ENCODE measurements at places on chromosomes 12 and 14. TPM values are rescaled to one million over a fixed set of nuclear protein-coding genes. Genes with fewer than 3 reads are reported as not detected.

GRCh38 chr12:103757248-103757647 is 83.8 kb downstream of the NT5DC3 start:
- DNase-seq = no peak

- no peak for DNase-seq
Measured at GRCh38 chr14:63517354-63517753, 25.8 kb downstream of the PPP2R5E start.

- DNase-seq = no peak
Measured at GRCh38 chr12:75190846-75191245, 18.8 kb downstream of the KCNC2 start.

TPPP2 gene
- total RNA-seq = 0.58 TPM

TAS2R9 gene
- total RNA-seq = 0.11 TPM

DNA sequence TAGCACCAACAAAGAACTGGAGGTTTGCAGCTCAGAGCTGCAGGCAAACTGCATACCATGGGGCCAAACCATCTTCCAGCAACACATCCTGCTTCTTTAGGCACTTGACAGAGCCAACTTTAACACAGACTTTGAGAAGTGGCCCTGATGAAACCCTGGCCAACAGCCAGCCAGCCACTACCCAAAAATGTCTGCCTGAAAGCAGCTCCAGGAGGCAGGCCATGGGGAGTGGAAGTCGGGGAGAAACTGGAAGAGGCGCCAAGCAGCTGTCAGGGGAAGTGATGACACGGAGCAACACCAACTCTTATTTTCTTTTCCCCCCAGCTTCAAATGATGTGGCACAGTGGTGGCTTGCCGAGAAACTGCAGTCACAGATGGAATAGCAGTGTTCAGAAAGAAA is 110.9 kb upstream of the PLXNC1 start:
- no peak for DNase-seq

DNA sequence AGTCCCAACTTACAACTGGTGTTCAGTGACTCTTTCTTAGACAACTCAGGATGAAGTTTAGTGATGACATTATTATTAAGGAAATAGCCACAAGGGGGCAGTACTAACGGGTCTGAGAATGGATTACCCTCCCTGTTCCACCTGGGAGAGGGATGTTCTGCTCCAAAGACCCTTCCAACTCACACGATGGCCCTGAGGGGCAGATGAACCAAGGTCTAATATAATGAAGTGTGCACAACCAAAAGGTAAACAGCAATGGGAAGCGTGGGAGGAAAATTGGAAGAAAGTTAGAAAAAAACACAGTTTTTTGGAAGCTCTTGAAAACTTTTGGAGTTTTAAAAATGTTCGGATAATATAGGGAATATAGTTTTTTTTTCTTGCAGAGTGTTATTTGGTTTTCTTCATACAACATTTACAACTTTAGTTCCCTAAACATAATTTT is 24.0 kb downstream of the FGF6 start:
- peak; percentile 35 for DNase-seq

GRCh38 chr12:96387981-96388380 is 12.3 kb downstream of the CDK17 start:
- no peak for DNase-seq

GDF3 gene
- not detected for total RNA-seq

PTPN21 gene
- total RNA-seq = 3.3 TPM

TMPRSS12 gene
- not detected for total RNA-seq

DNA sequence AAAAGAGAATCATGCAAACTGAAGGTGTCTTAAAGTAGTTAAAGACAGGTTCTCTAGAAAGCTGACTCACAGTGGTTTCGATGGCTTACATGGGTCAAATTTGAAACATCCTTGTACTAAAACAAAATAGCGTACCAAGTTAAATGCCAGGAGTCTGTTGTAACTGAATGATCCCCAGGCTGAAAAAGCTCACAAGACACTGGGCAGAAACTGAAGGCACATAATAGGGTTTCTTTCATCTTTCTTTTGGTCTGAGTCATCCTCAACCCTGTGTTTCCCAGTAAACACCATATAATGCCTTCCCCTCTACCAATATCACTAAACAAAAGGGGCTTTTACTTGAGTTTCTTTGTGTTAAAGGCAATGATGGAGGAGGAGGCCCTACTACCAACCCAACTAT is 12.8 kb downstream of the ZFYVE1 start:
- DNase-seq = no peak

DNA sequence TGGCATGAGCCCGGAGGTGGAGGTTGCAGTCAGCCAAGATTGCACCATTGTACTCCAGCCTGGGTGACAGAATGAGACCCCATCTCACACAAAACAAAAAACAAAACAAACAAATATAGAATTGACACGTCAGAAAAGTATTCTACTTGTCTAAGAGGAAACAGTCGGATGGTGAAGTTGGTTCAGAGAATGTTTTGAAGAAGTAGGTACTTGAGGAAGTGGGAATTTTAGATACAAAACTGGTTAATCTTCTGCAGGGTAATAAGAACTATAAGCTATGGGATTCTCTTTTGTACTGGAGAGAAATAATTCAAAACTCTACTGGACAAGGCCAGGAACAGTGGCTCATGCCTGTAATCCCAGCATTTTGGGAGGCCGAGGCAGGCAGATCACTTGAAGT is 14.6 kb upstream of the TCTN1 start:
- no peak for DNase-seq

GRCh38 chr12:59742841-59743240 is 147.0 kb downstream of the SLC16A7 start:
- DNase-seq = no peak

DNA sequence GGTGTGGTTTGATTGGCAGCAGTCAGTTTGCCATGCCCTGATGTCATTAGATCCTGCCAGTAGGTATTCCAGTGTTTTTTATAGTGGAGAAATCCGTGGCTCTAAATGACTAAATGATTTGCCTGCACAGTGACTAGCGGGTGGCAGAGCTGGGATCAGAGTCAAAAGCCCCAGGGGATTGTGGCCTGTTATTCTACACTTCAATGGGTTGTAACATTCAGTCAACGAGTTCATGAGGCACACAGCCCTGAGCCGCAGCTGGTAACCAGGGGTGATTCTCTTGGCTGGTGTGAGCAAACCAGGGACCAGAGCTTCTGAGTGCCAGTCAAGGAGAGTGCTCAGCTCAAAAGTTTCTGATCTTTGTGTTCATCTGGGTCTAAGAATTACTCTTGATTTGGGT is 1.8 kb downstream of the MYH6 start:
- DNase-seq = no peak

DNA sequence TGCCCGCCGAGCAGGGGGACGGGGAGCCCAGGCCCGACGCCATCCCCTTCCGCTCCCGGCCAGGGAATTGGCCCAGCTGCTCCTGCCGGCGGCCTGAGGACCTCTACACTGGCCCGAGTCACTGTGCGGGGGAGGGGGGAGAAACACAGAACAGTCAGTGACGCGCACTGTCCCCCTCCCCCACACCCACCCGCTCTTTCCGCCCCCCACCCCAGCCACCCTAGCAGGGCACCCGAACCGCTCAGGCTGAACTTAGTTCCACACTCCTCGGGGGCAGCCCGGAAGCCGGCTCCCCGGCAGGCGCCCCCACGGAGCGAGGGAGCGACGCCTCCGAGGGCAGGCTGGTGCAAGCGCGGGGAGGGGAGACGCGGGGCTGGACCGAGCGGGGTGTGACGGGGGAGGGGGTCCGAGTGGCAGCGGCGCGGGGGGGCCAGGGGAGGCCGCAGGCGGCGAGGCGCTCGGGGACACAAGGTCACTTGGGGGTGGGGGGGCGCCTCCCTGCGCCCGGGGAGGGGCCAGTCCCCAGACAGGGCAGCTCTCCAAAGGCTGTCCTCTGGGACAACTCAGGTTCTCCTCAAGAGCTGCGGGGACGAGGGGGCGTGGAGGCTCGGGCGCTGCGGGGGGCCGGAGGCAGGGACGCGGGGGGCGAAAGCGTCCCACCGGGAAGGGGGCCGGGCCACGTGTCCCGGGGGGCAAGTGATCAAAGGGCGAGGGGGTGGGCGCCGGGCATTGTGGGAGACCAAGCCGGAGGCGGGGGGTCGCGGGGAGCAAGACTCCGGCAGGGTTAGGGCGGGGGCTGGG is 648 bp downstream of the CHD4 start:
- peak; percentile 31 for DNase-seq

TNFAIP2 gene
- 0.45 TPM for total RNA-seq

TROAP gene
- 27.0 TPM for total RNA-seq

GRCh38 chr14:79528828-79529416 is 682.4 kb downstream of the DIO2 start:
- no peak for DNase-seq

- DNase-seq = no peak
Measured at GRCh38 chr12:80681287-80681686, 26.1 kb upstream of the MYF6 start.

- DNase-seq = no peak
Measured at GRCh38 chr14:95711476-95712176, 2.3 kb downstream of the TCL1A start.

DNA sequence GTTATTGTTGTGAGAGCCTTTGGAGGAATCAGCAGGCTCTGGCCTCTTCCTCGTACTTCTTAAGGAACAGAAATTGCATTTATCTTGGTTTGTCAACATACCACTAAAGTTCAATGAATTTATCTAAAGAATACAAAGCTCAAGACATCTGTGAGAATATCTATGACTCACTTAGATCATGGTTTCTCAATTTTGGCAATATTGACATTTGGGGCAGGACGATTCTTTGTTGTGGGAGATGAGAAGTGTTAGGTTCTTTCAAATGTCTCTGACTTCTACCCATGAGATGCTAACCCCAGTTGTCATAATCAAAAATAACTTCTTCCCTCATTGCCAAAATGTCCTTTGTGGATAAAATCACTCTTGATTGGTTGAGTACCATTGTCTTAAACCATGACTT is 1190.3 kb downstream of the GALC start:
- DNase-seq = no peak

DNA sequence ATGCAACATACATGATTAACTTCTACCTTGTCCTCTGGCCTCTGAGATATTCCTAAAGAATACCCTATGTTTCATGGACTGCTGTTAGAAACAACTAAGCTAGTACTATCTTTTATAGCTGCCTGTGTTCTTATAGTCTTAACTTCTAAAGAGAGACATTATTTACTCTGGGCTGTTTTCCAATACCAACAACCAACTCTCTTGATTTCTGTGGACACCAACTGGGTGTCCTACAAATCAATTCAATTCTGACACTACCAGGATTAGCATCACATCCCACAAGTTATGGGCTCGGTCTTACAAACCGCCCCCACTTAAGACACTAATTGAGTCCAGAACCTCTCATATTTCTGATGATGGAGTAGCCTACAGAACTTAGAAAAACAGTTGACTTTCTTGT is 8.3 kb downstream of the XPOT start:
- DNase-seq = no peak

GARIN6 gene
- total RNA-seq = not detected

DNA sequence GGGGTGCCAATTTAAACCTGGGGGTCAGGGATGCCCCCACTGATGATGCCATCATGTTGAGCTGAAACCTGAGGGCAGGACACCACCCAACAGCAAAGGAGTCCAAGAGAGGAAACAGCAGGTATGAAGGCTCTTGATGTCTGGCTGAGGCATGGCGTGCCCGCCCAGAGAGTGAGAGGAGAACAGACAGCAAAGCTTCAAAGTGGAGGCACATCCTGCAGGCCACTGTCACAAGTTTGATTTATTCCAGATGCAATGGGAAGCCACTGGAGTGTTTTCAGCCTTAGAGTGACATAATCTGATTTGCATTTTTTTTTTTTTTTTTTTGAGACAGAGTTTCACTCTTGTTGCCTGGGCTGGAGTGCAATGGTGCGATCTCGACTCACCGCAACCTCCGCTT is 34.8 kb downstream of the IRF2BPL start:
- DNase-seq = no peak

DNA sequence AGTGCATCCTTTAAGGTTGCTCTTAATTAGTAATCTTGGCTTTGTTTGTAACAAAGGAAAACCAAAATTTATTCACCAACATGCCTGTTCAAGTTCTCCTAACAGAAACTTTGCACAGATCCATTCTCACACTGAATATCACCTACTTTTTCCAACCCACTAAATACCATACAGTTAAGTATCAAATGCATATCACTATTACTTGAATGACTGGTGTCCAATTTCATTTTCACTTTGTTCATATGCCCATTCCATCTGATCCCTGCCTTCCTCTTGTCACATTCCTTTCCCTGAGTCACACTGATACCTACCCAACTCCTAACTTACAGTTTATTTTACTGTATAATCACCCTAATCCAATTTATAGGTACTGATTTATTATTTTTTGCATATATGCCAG is 286.4 kb downstream of the NELL2 start:
- DNase-seq = no peak

DNA sequence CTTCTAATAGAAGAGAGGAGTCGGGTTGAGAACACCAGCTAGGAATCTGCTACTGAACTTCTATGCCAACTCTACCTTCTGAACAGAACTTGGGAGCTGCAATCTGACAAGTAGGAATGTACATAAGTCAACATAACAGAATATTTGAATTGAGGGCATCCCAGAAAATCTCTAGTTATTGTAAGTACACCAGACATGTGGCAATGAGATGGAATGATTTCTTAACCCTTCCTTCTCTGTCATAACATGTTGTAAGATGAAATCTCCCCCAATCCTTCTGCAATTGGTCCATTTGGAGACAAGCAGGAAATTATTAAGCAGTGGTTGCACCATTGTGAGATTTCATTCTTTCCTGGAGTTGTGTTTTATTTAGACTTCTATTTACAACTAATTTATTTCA is 68.7 kb upstream of the TMPO start:
- no peak for DNase-seq

- no peak for DNase-seq
Measured at GRCh38 chr14:76657846-76658245, 103.4 kb upstream of the VASH1 start.

GRCh38 chr12:98783420-98783819 is 138.3 kb downstream of the APAF1 start:
- DNase-seq = no peak

GPR132 gene
- total RNA-seq = not detected

- DNase-seq = no peak
Measured at GRCh38 chr12:56282030-56282429, 15.3 kb downstream of the COQ10A start.

CPM gene
- not detected for total RNA-seq

DLK1 gene
- total RNA-seq = 95.5 TPM

- DNase-seq = no peak
Measured at GRCh38 chr12:48688836-48689235, 6.8 kb upstream of the KANSL2 start.

- no peak for DNase-seq
Measured at GRCh38 chr14:60197629-60198303, 32.6 kb upstream of the DHRS7 start.

KLRB1 gene
- total RNA-seq = not detected

DNA sequence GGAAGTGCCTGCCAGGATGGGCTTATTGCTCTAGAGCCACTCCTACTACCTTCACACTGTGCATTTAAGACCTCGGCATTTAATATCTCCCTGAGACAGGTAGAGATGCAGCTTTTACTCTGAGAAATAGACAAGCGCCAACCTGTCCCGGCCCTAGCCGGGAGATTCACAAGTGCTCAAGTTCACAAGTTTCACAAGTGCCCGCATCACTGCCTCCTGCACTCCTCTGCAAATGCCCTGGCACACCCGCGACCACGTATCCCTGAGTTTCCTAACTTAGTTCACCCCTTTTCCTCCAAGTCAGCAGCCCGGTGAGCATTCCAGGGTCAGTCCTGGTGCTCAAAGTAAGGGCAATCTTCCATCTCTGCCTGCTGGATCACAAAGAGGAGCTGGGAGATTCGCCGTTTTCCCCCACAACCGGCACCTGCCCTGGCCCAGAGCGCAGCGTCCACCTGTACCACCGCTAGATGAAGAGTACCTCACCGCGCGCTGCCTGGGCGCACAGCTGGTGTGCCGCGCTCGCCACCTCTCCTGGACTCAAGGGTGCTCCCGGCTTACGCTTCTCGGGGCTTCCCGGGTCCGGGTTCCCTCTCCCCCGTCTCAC is 5.0 kb upstream of the SLC38A4 start:
- DNase-seq = no peak

- DNase-seq = no peak
Measured at GRCh38 chr12:42463671-42464070, 125.9 kb downstream of the PRICKLE1 start.

All from HepG2 (cell line).